ENCODE measurements at places on chromosomes 11 and 22.

DNA sequence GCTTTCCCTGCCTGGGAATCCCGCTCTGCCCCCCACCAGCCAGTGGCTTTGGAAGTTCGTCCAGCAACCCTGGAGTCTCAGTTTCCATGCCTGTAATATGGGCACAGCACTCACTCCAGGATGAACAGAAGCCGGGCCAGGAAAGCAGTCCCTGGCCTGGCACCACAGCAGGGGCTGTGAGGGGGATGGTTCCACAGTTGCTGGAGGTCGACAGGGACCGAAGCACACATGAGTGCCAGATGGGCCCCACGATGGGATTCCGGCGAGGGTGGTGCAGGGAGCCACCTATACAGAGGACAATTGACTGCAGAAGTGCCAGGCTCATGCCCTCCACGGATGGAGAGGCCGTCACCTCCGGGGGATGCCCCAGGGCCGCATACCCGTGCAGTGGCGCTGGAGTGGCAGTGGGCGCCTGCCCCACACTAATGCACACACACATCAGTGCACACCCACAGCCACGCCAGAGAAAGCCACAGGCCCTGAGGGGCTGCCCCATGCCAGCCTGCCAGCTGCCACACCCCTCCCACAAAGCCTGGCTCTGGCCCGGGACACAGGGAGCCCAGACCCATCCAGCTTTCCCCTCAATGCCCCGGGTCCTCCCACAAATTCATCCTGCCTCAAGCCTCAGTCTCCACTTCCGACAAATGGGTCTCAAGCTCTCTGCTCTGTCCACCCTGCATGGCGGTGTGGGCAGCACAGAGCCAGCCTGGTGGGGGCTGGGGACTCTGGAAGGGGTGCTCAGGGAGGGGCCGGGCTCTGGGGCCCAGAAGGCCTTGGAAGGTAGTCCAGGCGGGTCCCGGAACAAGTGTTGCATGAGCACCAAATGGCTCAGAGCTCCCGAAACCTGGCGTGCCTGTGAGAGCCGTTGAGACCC lies 9.7 kb downstream of the ASCL2 start:
- DNase-seq = no peak

GRCh38 chr11:9784602-9785315 lies 120.9 kb downstream of the SWAP70 start:
- DNase-seq = no peak

DNA sequence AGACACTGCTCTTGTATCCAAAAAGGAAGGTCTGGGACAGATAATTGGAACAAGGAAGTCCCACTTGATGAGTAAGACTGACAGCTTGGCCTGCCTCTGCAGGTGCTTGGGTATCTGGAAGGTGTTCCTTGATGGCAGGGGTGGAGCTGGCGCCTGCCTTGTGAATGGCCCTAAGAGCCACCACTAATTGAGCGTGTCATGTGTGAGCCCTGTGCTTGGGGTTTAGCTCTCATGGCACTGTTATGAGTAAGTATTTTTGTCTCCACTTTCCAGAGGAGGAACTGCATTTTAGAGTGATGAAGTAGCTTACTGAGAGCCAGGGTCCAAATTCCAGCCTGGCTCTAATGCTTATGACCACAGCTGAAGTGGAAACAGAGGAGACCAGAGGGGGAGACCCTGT lies 71.2 kb upstream of the NECTIN1 start:
- DNase-seq = no peak

GRCh38 chr11:125931668-125932067 lies 14.2 kb upstream of the VSIG10L2 start:
- DNase-seq = no peak

GRCh38 chr11:69651834-69652620 lies 11.1 kb downstream of the CCND1 start:
- no peak for DNase-seq

DNA sequence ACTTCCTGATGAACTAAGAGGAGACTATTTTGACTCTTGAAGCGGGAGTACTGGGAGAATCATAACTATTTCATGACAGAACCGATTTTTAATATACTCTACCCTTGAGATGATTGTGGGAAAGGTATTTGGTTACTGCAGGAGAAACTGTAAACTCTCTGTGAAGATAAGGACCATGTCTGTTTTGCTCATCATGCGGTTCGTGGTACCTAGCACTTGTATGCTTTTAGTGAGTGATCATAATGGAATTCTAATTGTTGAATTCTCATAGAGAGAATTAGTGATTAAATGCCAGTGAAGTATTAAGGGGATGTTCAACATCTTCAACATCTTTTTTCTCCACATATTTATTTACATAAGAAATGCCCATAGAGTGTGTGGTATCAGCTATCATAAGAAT lies 11.4 kb downstream of the AASDHPPT start:
- DNase-seq = no peak

- DNase-seq = no peak
Observed at GRCh38 chr11:70335511-70335910, 62.8 kb upstream of the CTTN start.

DNA sequence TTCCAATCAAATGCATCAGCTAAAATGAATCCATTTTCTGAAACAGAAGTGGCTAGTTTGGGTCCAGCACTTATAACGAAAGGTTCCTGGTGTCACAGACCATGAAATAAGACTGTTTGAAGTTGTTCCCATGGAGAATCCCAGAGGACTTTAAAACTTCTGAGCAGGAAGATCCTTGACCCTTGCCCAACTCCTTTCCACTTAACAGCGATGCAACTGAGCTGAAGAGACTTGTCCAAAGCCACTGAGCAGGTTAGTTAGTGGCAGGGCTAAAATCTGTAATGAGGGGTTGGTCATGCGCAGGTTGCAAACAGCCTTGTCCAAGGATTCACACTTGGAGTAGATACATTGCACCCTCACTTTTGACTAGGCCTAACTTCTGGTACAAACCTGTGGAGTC lies 1.3 kb downstream of the RAB38 start:
- DNase-seq = no peak

DNA sequence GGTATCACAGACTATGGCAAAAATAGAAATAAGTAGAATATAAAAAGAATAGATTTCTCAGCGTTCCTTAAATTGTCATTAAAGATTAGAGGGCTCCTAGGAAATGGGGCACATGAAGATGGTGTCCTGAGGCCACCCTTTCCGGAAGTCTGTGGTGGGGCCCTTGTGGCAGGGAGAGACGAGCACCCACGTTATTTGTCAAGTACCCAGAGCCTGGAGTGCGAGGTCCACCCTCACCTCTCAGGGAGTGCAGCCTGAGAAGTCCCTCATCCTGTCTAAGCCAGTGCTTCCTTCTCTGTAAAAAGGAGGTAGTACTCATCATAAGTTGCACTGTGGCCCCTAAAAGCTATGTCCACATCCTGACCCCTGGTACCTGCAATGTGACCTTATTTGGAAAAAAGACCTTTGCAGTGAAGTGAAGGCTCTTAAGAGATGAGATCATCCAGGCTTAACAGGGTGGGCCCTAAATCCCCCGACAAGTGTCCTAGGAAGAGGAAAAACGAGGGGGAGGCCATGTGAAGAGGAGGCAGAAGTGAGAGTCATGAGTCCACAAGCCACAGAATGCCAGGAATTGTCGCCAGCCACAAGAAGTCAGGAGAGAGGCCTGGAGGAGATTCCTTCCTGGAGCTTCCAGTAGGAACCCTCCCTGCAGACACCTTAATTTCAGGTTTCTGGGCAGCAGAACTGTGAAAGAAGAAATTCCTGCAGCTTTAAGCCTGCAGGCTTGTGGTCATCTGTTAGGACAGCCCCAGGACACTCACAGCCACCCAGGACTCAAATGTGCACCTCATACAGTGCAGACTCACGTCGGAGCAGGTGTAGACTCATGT lies 76.8 kb upstream of the CCND1 start:
- no peak for DNase-seq

DNA sequence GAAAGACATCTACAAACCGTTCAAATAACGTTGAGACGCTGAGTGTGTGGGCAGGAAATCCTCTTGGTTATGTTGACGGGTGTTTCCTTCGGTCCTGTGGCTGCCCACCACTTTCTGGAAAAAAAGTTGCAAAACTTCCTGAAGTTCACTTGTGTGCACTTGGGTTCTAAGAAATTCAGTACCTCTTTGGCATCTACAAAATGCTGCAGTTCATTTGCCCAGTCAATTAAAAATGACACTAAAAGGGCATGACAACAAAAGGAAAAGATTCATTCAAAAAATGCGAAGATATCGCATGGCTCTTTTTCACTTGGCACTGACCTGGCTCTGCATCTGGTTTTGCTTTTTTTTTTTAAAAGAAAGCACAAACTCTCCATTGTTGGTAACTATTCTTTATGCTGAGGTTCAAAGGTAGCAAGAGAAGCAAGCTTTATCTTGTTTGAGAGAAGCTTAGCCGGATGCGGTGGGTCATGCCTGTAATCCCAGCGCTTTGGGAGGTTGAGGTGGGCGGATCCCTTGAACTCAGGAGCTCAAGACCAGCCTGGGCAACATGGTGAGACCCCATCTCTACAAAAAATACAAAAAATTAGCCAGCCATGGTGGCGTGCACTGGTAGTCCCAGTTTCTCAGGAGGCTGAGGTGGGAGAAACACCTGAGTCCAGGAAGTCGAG lies 10.6 kb upstream of the XBP1 start:
- DNase-seq = no peak

GRCh38 chr11:894575-895201 lies 15.9 kb downstream of the CHID1 start:
- no peak for DNase-seq

GRCh38 chr22:31754813-31755212 lies 994 bp downstream of the DEPDC5 start:
- no peak for DNase-seq

GRCh38 chr11:122398167-122398566 lies 257.4 kb upstream of the UBASH3B start:
- DNase-seq = no peak

DNA sequence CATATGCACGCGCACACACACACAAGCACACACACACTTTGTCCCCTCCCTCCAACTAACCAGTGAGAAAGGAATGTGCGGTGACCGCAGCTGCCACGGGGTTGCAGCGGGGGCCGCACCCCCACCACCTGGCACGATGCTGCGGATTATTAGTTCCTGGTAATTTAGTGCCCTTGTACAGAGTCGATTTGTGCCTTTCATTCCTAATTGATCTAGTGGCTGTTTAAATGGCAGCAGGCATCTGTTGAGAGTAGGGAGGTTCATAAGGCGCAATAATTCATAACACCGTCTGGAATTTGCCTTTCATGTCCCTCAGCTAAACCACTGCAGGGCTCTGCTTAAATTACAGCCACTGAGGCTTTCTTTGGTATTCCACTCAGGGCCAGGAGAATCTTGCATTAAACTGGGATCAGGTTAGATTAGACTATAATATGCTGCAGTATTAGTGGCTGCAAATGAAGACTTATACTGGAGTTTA lies 113.7 kb downstream of the FEZ1 start:
- no peak for DNase-seq

- DNase-seq = peak; percentile 90
Observed at GRCh38 chr11:75499423-75500190, 26.1 kb downstream of the GDPD5 start.

DNA sequence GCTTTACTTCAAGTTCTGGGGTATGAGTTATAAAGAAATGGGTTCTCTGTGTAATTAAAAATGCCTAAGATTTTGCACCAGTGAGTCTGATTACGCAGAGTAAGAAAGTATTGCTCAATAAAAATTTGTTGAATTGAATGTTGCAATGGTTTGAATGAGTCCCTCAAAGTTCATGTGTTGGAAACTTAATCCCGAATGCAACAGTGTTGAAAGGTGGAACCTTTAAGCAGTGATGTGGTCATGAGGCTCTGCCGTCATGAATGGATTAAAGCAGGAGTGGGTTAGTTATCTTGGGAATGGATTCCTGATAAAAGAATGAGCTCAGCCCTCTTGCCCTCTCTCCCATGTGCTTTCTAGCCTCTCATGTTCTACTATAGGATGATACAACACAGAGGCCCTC lies 52.6 kb upstream of the SESN3 start:
- no peak for DNase-seq

DNA sequence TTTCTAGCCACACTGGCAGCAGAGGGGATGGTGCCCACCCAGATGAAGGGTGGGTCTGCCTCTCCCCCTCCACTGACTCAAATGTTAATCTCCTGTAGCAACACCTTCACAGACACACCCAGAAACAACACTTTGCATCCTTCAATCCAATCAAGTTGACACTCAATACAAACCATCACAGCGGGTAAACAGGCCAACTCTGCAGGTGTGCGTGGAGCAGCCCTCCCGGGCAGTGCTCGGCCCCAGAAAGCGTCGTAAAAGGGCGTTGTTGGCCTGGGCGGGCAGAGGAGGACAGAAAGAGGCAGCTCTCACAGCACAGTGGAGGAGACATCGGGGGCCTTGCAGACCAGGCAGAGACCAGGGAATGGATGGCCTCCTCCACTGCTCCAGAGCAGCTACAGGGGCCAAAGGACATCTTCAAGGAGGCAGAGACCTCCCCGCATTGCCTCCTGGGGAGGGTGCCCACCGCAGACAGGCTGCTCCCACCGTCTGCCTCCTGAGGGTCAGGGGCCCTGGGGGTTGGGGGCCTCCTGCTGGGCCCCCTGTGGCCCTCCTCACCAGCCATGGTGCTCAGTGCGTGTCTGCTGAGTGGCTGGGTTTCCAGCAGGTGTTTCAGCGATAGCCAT lies 56.1 kb upstream of the FADD start:
- DNase-seq = no peak

DNA sequence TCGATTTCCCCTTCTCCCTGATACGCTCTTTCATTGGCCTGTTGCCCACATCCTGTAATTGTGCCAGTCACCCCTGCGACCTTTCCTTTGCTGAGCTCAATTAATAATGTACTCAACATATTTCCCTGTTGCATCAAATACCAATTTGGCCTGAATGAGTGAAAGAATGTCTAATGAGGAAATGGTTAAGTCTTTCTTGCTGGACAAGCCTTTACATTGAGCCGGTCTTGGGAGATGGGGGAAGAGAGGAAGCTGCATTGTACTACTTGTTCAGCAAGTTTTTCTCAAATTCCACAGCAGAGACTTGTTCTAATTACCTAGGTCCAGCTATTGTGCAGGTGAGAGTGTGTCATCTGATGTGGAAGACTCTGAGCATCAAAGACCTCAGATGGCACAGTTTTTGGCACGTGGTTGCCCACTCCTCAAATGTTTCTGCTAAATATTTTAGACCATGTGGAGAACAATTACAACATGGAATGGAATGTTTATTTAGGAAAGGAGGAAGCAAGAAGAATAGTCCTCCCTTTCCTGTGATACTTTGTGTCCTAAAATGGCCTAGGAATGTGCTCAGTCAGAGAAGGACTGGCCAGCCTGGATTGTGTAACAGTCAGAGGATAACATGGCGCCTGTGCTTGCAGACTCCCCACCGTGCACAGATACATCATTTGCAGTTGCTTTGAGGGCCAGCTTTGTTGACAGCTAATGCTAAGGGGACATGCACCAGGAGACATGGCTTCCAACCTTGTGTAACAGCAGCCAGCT lies 129.5 kb upstream of the E2F8 start:
- DNase-seq = peak; percentile 40

DNA sequence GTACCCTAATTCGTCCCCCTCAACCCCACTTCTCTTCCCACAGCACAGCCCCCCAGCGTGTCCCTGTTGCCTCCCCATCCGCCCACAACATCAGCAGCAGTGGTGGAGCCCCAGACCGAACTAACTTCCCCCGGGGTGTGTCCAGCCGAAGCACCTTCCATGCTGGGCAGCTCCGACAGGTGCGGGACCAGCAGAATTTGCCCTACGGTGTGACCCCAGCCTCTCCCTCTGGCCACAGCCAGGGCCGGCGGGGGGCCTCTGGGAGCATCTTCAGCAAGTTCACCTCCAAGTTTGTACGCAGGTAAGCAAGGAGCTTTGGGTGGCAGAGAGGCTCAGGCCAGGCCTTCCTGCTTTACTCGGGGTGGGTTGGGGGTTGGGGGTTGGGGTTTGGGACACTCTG lies 12.2 kb downstream of the RCOR2 start:
- no peak for DNase-seq
